ENCODE measurements at places on chromosomes 1 and 21.

GRCh38 chr1:29179641-29180184 lies 2.0 kb downstream of the SRSF4 start:
- no peak for DNase-seq

DNA sequence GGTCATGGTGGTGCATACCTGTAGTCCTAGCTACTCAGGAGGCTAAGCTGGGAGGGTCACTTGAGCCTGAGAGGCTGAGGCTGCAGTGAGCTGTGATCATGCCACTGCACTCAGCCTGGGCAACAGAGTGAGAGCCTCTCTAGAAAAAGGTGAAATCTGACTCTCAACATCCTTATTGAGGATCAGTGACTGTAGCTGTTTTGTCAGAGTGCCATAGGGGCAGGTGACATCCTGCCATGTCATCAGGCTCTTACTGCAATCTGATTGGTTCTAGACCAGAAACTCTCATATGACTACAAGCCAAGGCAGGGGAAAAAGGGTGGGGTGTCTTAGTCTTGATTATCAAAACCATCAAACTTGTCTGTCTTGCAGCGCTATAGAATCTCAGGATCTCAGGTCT lies 62.8 kb upstream of the NGF start:
- no peak for DNase-seq

- no peak for DNase-seq
These were observed 24.3 kb upstream of the IFNAR2 start for GRCh38 chr21:33205476-33205875.

DNA sequence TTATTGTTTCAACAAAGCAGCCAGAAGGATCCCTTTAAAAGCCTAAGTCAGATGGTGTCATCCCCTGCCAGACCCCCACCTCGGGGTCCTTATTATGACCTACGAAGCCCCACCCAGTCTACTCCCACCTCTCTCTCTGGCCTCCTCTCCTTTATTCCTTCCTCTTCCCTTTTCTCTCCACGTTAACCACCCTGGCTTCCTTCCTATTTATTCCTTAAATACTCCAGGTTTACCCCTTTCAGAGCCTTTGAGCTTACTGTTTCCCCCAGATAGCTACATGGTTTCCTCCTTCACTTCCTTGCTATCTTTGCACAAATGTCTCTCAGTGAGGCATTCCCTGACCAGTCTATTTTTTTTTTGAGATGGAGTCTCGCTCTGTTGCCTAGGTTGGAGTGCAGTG lies 12.0 kb upstream of the SLC9A1 start:
- DNase-seq: no peak

DNA sequence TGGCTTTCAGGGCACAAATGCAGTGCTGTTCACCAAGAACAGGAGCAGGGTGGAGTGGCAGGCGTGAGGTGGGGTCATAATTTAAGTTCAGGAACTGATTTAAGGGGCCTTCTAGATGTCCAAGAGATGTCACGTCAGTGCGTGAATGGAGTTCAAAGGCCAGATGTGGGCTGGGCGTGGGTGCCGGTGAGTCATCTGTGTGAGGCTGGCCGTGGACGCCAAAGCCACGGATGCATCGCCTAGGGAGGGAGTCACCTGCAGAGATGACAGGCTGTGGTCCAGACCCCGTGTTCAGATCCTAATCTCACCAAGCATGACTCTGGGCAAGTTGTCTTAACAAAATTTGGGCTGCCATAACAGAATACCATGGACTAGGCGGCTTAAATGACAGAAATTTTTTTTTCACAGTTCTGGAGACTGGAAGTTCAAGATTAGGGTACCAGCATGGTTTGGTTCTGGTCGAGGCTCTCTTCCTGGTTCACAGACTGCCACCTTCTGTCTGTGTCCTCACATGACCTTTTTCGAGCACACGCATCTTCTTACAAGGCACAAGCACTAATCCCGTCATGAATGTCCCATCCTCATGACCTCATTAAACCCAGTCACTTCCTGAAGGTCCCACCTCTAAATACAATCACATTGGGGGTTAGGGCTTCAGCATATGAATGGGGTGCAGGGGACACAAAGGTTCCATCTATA lies 109.6 kb downstream of the PRDM2 start:
- no peak for DNase-seq

DNA sequence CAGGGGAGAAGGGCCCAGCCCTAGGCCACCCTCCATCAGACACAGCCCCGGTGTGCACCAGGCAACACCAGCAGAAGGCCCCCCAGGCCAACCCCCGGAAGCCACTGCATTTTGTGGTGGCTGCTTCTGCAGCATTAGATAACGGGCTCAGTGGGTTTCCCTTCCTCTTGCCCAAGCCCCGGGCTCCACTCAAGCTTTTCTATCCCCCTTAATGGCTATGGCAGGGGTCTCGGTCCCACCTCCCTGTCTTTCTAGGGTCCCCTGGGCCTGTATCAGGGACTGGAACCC lies 18.9 kb downstream of the C1orf174 start:
- no peak for DNase-seq

DNA sequence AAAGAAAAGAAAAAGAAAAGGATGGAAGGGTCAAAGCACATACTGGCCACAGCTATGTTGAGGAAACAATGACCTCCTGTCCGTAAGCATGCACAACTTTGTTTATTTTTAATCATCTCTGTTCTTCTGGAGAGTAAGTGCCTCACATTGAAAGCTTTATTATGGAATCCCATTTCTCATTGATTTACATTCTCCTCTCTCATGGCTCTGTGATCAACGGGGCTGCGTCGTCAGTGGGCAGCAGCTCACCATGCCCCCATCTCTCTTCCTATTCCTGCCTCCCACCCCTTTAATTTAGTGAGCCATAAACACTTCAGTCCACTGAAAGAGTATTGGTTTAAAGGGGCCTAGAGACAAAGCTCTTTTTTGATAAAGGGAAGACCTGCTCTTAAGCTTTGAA lies 98.9 kb downstream of the KAZN start:
- no peak for DNase-seq

DNA sequence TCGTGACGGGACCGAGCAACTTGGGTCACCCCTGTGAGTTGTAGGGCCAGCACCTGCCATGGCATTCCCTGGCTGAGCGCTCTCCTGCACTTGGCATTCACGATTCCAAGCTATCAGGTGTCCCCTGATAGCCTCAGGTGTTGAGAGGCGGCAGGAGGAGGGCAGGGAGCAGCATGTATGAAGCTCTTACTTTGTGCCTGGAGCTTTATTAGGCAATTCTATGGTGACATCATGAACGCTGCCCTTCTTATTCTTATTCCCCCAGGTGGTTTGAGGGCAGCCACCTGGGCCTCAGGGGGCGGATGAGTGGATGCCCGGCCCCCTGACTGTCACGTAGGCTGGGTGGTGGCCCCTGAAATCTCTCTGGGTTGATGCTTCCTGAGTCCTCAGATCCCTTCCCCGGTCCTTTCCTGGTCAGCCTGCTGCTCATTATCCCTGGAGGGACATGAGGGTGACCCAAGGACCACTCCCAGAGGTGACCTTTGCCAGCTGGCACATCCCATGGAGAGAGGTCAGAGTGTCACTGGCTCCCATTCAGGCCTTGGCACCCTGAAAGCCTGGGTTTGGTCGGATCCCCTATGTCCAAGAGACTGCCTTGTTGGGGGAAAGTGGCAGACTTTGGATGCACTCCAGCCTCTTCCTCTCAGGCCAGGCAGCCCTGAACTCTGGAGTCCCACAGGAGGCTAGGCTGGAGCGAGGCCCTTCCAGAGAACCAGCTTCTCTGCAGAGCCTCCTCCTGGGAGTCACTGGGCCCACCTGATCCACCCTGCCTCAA lies 51.9 kb downstream of the SPSB1 start:
- DNase-seq: no peak

DNA sequence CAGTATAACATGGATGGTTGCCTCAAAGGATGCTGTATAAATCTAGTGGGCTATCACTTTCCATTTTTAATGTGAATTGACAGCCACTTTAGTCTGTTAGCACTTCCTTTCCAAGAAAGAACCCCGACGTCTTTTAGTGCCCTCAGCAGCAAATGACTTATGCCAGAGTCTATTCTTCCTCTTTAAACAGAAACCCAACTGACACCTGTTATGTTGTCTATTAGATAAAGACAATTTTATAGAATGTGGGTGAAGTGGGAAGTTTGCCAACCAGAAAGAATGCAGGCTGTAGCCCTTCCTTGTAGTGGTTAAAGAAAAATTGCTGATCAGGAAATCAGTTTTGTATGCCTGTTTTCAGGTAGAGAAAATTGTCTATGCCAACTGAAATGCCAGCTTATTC lies 344.9 kb downstream of the ZNF326 start:
- no peak for DNase-seq
